ENCODE measurements at places on chromosomes 12 and 14.

DNA sequence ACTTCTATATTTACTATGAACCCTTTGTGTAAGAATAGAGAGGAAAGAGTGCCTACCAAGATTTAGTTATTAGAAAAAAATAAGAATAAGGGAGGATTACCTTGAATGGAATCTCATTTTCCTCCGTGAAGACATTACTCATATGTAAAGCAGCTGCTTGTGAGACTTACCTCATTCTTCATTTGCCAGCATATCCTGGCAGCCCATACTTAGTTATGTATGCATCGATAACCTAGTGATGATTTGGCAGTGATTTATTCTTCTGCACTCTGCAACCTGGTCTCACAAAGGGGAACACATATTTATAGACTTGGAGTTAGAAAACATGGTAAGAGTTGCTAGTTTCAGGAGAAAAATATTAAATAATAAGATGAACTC lies 56.8 kb downstream of the LRFN5 start:
- no peak for DNase-seq

- DNase-seq = peak; percentile 69
Measured at GRCh38 chr12:120529641-120530417, 871 bp upstream of the COQ5 start.

GRCh38 chr12:112573141-112573540 lies 154.4 kb downstream of the PTPN11 start:
- no peak for DNase-seq

GRCh38 chr12:31785318-31785717 lies 56.5 kb upstream of the AMN1 start:
- DNase-seq = no peak

- no peak for DNase-seq
Measured at GRCh38 chr12:11877869-11878780, 192.6 kb upstream of the BCL2L14 start.

- no peak for DNase-seq
Measured at GRCh38 chr14:91311284-91311662, 66.8 kb upstream of the GPR68 start.

- no peak for DNase-seq
Measured at GRCh38 chr14:56895154-56895553, 84.9 kb upstream of the OTX2 start.

- DNase-seq = no peak
Measured at GRCh38 chr14:31251028-31251958, 43.7 kb upstream of the HECTD1 start.
